ENCODE measurements at places on chromosomes 1 and 21.

DNA sequence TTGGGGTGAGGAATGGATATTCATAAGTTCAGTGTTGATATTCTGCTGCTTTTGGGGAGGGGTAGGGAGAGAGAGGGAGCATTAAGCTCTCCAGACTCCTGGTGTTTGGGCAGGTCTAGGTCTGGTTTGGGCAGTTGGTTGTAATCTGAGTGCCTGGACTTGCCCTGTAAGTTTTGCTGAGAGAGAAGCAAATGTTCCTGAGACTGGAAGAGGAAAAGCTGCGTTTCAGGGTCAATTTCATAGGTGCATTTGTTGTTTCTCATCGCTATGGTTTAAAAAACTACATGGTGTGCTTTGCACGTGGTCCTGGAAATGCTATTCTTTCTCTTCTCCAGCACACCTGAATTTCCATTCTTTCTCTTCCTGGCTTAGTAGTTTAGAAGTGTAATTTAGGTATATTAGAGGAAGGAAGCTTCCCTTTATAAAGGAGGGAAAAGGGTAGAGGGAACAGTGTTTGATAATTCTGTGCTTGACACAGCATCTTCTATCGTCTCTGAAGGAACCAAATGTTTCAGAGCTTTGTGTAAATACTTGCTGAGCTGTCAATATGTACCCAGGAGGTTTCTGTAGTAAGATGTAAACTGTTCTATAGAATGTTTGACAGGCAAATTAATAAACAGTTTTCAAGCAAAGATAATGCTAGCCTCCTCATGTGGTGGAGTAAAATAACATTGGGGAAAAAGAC is 6.3 kb downstream of the ARID1A start:
- no peak for DNase-seq

DNA sequence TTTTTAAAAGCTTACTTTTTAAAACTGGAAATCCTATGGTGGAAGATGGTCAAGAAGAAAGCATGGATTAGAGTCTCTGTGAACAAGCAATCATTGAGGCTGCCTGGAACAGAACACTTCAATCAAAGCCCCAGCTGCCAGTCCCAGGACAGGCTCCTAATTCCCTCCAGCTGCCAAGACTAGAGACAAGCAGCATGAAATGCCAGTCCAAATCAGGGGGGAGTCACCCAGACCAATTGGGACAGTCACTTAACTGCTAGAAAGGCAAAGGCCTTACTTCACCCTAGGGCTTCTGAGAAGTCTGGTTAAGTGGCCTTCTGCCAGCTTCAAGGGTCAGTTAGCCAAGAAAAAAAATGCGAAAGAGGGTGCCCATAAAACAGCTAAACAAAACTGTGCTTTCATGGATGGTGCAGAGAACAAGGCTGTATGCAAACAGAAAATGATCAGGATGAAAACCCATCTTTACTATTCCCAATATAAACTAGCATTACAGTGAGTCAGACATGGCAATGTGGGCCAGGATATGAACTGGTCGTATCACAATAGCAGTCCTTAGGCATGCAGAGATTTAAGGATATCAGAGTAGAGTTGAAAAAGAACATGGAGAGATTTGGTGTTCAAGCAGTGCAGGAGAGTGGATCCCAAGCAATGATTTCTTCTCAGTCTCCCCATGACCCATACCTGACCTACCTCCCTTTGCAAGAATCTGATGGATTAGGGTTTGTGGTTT is 31.0 kb upstream of the MAN1A2 start:
- no peak for DNase-seq

GRCh38 chr1:14921057-14921456 is 232.5 kb upstream of the TMEM51 start:
- no peak for DNase-seq

- no peak for DNase-seq
Measured at GRCh38 chr1:50971748-50972305, 1.8 kb downstream of the CDKN2C start.

DNA sequence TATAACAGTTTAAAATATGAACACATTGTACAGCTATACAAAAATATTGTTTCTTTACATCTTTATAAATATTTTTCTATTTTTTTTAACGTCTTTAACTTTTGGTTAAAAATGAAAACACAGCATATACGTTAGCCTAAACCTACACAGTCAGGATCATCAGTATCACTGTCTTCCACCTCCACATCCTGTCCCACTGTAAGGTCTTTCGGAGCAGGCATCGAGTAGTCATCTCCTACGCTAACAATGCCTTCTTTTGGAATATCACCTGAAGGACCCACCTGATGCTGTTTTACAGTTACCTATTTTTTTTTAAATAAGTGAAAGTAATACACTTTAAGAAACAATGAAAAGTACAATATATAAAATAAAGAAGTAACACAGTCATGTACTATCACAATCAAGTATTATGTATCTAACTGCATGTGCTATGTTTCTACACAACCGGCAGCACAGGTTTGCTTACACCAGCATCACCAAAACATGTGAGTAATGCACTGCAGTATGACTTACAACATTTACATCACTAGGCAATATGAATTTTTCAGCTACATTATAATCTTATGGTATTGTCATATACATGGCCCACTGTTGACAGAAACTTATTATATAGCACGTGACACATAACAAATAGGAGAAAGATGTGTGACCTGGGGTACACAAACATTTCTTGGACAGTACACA is 254.4 kb downstream of the AKT3 start:
- DNase-seq, result no peak

DNA sequence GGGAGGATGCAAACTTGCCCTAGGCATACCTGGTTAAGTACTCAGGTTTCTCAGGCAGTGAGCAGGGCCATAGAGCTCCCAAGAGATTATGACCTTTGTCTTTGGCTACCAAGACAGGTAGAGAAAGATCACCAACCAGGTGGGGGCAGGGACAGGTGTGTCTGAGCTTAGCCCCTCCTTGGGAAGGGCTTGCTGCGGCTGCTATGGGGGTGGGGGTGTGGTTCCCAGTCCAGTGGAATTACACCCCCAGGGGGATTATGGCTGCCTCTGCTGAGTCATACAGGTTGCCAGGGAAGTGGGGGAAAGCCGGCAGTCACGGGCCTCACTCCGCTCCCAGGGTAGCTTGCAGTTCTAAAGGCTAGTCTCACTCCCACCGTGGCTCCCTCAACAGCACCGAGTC is 65.2 kb upstream of the FAM163A start:
- no peak for DNase-seq

DNA sequence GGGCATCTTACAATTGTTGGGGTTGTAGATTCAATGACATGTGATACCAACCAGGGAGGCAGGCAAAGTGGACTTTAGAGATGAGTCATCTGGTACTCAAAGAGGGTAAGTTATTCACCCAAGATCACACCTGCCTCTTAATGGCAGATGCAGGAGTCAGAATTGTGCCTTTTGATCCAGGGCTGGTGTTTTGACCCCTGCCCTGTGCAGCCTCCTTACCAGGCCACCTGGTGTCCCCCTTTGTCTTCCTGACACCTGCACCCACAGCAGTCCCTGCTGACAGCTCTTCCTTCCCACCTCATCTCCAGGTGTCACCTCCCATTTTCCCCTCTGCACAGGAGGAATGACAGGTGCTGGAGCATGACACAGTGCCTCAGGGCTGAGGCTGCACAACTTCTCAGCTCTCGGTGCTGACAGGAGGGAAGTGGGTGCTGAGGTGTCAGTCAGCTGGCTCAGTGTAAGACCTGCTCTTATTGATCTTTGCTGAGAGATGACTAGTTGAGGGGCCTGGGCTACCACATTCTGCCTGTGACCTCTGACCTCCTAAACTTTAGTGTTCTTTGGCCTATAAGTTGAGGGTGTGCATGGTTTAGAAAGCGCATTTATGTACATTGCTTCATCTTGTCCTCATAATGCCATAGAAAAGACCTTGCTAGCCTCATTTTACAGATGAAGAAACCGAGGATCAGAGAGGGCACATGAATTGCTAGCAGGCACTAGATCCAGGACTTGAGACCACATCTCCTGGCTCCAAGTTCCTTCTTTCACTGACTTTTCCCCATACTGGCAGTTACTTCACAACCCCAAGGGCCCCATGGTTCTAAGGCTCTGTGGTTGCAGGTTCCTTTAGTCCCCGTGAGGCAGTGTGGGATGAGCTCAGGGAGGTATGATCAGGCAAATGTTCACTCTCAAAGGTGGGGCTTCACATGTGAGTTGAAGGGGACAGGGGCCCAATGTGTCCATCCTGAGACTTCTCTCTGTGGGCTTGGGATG is 31.3 kb downstream of the CACNA1E start:
- no peak for DNase-seq

Data from renal cortex interstitium (tissue), 15 donors.